ENCODE measurements at places on chromosomes 2 and 18.

- DNase-seq, result no peak
Measured at GRCh38 chr2:18790509-18791171, 201.3 kb upstream of the NT5C1B start.

DNA sequence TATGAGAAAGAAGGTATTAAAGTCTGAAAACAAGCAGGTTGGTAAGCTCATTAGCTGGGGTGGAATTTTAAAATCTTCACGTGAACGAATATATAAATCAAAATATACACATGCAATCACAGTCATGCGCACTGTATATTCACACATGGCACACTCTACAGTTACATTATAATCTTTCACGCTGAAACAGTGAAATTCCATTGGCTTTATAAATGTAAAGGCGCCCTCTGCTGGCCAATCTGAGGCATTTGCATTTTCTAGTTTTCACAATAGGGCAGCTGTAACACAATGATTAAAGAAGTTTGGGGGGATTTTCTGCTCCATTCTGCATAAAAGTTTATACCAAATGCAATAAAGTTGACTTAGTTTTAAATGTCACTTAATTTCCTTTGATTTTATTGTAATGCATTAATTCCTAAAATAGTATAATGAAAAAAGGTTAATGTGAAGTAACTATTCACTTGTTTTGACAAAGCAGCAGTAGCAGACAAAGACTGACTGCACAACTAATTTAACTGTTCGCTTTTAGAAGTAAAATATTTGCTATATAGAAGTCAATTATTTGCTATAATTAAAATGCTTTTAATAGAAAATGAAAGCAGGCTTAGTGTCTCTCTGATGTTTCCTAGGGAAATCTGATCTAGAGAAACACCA is 17.2 kb downstream of the IFIH1 start:
- DNase-seq, result peak; percentile 61

DNA sequence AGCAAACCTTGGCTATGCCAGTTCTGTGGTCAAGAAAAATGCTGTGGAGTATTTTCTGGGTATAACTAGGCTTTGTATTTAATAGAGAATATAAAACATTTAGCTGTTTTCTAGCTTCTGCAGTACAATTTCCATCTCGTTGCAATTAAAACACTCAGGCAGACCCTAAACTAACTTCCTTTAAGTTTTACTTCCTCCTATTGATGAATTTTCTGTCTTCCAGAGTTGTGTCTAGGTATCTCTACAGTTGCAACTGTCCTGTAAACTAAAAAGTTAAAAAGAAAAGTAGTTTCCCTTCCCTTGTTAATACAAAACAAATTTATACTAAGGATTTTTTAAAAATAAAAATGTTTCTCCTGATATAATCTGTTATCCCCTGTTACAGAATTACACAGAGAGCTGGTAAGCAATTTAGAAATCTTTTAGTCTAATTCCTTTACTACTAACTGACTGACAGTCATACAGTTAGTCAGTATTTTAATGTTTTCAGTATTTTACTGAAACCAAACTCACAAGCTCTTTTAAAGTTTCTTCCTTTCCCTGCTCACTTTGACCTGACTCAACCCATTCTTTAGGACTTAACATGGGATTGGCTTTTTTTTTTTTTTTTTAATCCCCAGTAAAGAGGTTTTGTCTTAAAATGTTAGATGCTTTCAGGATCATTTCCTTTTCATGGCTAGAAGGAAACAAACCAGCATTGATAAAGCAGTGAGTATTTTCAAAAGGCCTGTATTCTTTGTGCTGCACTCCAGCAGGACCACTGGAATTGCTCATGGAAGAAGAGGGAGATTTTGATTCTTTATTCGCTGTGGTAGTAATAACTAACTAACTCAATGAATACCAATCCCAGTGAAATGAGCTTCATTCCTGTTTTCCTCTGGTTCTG is 22.9 kb downstream of the ITGAV start:
- DNase-seq, result no peak

- DNase-seq, result no peak
Measured at GRCh38 chr2:67255933-67256615, 141.1 kb upstream of the ETAA1 start.

- no peak for DNase-seq
Measured at GRCh38 chr2:43943323-43943722, 52.5 kb downstream of the LRPPRC start.

DNA sequence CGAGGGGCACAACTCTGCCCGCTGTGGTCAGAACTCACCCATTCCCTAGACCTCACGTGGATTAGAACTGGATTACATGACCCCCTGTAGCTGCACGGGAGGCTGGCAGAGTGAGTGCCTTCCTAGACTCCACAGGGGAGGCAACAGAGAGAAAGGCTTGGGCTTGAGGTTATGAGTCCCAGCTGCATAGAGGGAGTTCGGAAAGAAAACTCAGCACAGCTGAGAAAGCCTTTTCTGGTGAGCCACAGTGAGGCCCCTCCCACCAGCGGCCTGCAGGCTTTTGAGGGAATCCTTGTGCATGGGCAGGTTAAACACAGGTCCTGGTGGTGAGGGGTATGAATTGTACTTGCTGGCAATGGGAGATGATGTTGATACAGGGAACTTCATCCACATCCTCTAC is 217.3 kb downstream of the FHOD3 start:
- no peak for DNase-seq

GRCh38 chr2:122056853-122057252 is 301.4 kb downstream of the TSN start:
- no peak for DNase-seq

GRCh38 chr2:216116418-216116817 is 7.3 kb downstream of the XRCC5 start:
- DNase-seq, result no peak

GRCh38 chr2:71151620-71152019 is 21.2 kb downstream of the MPHOSPH10 start:
- DNase-seq, result no peak

DNA sequence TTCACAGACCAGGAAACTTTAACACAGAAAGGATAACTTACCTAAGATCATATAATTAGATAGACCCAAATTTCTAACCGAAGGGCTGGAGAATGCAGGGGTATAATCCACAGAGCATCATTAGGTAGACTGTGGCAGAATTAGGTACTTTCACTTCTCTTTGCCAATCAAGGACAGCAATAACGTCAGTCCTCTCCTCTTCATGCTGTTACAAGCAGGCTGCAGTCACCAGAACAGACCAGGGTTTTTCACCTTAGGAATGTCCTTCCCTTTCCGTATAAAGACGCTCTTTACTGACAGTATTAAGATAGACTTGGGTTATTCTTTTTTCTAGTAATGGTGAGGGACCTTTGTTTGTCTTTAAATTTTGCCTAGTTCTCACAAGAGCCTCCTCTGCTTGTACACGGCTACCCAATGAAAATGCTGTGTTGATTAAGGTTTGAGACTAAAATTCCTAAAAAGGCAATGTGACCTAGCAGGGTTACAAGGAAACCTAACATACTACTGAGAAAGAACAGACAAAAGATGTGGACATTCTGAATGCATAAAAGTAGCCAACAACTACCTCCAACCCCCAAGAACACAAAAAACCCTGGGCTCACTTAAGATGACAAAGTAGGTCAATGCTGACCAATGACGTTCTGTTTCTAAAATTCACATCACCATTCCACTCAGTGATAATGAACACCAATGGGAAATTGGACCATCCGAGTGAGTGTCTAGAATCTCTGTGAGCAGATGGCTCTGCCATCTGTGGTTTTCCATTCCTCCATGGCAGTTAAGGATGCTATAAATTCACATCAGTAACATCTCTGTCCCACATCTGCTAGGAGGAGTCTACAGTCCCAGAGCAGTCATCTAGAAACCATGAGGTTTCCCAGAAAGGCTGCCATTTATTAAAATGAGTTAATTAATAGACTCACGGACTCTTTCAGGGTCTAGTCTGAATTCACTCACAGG is 2.1 kb downstream of the PDIA6 start:
- DNase-seq, result no peak

DNA sequence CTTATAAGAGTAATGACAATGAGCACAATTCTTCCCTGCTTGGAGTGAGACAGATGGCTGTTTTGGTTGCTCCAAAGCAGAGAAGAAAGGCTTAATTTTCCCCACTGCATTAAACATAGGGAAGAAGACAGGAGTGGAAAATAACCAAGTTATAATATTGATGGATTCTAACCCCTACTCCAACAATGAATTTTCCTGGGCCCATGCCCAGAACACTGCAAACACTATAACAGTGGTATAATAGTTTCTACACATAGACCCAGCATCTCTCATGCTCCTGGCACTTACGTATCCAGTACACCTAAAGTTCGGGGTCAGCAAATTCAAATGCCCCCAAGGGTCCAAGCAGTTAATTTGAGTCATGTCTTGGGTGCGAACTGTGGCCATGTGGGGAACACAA is 613.4 kb downstream of the PLCL1 start:
- DNase-seq, result no peak

DNA sequence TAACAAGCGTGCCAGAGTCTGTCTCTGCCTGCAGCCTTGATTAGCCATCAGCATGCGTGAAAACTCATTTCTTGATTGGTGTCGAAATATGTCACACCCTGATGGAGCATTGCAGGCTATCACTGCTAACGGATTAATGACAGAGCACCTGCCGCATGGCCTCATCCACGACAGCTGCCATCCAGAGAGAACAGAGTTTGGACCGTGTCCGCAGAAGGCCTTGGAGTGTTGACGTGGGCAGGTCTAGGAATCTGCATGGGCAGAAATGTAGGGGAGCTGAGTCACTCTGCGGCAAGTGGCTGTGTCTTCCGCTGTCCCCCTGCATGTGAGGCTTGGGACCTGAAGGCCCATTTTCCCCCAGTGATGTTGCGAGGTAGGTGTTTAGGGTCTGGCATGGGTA is 43.0 kb downstream of the KLHL29 start:
- no peak for DNase-seq

DNA sequence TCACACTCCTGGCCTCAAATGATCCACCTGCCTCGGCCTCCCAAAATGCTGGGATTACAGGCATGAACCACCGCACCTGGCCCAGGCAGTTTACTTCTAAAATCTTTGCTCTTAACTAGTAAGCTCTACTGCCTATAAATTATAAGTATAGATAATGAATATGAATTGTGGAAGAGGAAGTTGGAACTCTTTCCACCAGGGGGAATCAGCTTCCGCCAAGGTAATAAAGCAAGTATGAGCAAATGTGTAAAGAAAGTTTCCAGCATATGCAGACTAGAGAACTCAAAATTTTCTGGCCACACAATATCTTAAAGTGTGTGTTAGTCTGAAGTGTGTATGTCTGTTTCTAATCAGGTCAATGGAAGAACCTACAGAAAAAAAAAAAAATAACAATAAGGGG is 68.1 kb downstream of the RMDN2 start:
- DNase-seq, result no peak

GRCh38 chr2:119517433-119517832 is 6.8 kb downstream of the SCTR start:
- peak; percentile 19 for DNase-seq

- no peak for DNase-seq
Measured at GRCh38 chr2:77938462-77938861, 416.3 kb upstream of the LRRTM4 start.

DNA sequence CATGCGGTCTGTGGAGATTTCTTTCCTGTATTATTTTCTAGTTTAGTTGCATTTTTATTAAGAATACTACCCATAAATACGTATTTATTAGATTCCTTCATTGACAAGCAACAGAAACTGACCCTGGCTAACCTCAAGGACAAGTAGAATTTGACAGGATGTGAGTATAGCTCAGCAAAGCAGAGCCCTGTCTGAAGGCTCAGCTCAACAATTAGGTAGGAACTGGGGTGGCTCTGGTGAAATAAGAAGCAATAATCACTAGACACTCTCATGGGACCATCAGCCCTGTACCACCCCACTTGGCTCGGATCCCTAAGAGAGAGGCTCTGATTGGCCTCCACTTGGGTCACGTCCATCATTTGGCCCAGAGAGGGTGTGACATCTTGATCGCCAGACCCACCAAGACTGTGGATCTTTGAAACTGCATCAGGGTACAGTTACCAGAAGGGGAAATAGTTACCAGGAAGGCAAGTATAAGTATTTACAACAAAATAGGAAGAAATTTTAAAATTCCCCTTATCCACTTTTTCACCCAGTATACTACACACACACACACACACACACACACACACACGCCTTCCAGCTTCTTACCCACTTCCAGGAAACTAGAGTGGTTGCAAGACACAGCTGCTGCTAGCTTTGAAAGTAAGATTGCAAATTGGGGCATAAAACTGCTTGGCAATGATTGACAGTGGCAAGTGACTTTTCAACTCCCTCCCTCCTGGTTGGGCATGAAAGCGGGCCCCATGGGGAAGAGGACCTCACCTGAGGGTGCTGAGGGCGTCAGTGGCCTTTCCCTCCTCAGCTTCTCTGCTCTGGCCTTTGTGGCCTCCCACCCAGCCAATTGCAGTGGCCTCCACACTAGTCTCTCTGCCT is 41.8 kb downstream of the KCTD18 start:
- peak; percentile 29 for DNase-seq
